ENCODE measurements at places on chromosomes 7 and 10.

- no peak for DNase-seq
These were observed 434.2 kb downstream of the PHTF2 start for GRCh38 chr7:78232806-78233205.

- DNase-seq = no peak
These were observed 41.3 kb upstream of the ARL4A start for GRCh38 chr7:12646139-12646538.

GRCh38 chr10:93790439-93790838, 32.7 kb downstream of the LGI1 start:
- no peak for DNase-seq

GRCh38 chr7:13982940-13983677, 6.4 kb downstream of the ETV1 start:
- no peak for DNase-seq

GRCh38 chr7:1388703-1389335, 70.5 kb downstream of the MICALL2 start:
- no peak for DNase-seq

GRCh38 chr10:114077815-114078219, 34.2 kb downstream of the ADRB1 start:
- DNase-seq = no peak

GRCh38 chr7:46352004-46352954, 431.2 kb upstream of the IGFBP3 start:
- no peak for DNase-seq

All from activated naive CD4-positive, alpha-beta T cell treated with anti-CD3 and anti-CD28 coated beads, Interleukin-2, amount 50 U/mL, for 16 hours (primary cell).